Osteocyte (in vitro differentiated cells): ENCODE measurements at places on chromosomes 2 and 18.

GRCh38 chr2:41194230-41194629 is 742.3 kb upstream of the SLC8A1 start:
- no peak for DNase-seq

DNA sequence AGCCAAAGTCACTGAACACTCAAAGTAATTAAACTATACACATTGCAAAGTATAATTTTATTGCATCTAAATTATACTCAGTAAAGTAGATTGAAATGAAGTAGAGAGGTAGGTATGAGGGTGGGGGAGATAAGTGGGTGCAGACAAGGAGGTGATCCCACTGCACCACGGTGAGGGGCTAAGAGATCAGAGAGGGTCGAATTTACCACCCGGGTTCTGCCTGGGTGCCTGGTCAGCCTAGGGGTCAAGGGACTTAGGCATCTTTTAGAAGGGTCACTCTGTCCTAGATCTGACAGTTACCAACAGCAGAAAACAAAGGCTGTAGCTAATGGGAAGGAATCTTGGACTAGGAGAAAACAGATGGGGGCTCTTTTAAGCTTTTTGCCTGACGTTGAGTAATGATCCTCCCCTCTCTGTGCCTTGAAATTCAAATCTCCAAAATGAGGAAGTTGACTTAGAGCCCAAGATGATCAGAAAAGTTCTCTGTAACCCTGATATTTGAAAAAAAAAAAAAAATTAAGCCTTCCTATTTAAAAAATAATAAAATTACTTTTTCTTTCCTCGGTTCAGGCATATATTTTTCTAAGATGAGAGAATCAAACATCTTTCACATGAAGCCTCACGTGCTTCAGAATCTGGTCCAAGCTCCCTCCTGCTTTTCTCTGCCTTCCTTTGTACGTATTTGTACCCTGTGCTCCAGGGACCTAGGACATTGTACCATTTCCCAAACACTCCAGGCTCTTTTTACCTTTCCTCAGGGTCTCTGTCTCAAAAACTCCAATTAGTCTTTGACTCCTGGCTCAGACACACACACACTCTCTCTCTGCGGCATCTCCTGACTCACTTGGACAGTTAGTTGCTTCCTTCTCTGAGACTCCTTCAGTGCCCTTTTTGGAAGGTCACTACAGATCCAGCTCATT is 353.9 kb downstream of the CYRIA start:
- no peak for DNase-seq

DNA sequence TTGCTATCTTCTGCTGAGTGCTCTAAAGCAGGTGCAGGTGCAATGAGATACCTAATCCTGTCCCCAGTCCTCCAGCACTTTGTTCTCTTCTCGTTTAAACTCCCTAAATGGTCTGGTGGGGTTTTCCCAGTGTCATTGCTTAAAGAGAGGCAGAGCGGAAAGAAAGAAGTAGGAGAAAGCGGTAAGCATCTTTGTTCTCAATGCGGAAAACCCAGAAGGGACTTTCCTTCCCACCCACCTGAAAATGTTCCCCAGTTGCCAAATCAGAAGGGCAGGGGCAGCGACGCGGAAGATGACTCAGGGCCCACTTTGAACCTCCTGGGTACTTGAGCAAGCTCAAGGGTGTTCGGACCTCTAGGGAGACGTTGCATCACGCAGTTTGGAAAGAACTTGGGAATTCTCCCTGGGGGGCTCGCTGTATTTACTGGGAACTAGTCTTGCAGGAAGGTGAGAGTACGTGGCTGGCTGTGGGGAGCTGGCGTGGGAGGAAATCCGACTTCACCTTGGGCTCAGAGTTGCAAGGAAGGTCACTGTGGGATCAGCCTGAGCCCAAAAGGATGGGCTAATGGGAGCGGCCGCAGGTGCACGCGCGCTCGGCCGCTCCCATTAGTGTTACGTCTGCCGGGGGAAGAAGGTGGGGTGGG is 589 bp upstream of the SGPP2 start:
- no peak for DNase-seq

DNA sequence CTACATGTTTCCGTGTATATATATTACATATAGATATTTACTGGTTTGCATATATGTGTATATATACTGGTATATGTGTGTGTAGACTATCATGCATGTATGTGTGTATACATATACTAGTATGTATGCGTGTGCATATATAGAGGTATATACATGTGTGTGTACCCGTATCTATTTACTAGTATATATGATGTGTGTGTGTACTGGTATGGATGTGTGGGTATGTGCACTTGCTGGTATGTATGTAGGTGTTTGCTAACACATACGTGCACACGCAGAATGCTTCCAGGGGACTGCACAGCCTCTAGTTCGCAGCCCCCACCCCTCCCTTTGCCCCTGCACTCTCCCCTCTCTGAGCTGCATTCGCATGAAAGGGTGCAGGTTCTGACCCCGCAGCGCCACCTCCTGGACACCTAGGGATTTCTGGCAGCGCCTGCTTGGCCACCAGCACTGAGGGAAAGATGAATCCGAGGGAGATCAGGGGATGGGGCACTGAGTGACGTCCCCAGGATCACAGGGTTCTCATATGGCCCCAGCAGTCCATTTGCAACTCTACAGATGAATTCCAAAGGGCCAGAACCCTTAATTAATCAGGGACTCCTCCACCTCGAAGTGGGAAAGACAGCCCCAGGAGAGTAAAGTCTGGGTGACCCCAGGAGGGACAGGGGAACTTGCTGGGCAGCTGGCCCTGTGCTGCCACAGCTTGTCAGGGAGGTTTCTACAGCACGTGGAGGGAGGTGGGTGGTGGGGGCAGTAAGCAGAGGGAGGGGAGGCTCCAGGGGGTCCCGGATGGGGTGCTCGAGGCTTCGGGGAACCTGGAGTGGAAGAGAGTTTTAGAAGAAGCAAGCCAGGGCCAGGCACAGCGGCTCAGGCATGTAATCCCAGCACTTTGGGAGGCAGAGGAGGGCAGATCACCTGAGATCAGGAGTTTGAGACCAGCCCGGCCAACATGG is 66.8 kb upstream of the ASAP2 start:
- DNase-seq = peak; percentile 93

- DNase-seq = no peak
These were observed 119.1 kb upstream of the PELI1 start for GRCh38 chr2:64263315-64263714.

- no peak for DNase-seq
These were observed 1023.7 kb downstream of the BCL11A start for GRCh38 chr2:59529726-59530125.

DNA sequence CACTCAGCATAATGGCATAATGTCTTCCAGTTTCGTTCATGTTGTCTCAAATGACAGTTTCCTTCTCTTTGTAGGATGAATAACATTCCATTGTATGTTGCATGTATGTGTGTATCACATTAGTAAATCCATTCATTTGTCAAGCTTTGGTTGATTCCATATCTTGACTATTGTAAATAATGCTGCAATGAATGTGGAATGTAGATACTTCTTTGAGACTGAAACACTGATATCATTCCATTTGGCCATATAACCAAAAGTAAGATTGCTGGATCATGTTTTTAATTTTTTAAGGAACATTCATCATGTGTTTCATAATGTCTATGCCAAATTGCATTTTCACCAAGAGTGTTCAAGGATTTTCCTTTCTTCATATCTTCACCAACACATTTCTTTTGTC is 1711.4 kb upstream of the PIK3C3 start:
- no peak for DNase-seq

DNA sequence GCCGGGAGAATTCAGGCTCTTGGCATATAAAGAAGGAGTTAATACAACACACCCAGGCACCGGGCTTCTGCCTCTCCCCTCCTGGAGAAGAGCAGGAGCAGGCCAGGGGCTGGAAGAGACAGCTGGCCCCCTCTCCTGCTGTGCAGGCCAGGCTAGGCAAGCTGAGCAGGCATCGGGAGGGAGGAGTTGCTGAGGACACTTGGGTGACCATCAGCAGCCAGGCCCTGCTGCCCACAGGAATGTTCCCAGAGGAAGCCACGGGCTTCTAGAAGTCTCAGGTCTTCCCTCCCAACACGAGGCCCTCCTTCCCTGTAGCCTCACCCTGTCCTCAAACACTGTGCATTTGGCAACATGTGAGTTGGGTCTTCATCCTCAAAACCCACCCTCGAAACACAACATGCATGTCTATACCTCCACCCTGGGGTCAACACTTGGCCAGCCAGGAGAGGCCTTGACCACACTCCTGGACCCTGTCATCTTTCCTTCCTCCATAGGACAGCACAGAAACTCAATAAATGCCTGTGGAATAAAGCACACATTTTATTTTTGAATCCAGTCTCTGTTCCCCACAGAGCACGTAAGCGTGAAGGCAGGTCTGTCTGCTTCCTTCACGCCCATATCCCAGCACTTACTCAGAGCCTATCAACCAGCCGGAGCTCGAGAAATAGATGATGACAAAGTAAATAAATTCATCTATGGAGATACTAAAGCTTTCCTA is 433.8 kb upstream of the ID2 start:
- DNase-seq = peak; percentile 67

GRCh38 chr2:144493027-144493809 is 26.7 kb downstream of the ZEB2 start:
- DNase-seq = no peak

DNA sequence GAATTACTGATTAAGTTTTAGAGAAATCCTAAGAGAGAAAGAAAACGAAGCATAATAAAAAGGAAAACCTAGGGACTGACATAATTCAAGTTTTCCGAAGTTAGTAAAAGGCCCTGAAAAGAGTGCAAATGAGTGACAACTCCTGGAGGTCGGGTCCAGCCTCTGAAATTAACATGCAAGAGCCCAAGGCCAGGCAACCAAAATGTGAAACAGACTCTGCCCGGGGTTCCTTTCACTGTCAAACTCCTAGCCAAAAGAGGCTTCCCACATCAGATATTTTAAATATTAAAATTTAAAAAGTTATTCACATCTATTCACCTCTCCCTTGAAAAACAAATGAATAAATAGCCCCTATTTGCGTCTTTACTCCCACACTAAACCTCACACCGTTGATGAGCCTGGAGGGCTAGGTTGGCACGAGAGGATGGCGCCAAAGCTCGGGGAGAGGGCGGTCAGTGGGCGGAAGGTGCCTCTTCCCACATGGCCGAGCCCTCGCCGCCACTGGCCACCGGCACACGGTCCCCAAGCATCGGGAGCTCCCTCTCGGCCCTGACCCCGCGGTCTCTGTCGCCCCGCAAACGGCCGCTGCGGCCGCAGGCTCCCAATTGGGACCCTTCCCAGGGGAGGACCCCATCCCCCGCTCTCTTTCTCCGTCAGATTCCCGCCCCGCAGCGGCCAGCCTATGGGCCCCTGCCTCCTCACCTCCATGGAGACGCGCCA is 630 bp downstream of the PPM1G start:
- no peak for DNase-seq

DNA sequence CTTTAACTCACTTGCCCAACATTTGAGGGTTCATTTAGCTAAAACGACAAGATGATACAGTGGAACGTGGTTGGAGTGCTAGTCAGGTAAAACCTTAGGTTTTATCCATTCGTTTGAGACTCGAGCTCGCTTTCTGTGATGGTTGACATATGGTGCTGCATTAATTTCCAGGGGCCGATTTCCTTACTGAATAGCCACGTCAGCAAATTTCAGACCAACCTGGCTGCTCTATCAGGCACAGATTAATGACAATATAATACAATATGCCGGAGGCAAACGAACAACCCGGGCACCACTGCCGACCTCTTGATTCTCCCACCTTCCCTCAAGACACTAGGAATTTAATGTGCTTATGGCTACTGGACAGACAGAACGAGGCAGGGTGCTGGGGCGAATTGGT is 42.0 kb downstream of the NABP1 start:
- DNase-seq = no peak

GRCh38 chr18:76275727-76276313 is 219.2 kb downstream of the ZNF516 start:
- no peak for DNase-seq

- no peak for DNase-seq
These were observed 501.5 kb downstream of the BCL11A start for GRCh38 chr2:60051991-60052390.

- no peak for DNase-seq
These were observed 6.9 kb upstream of the GPR17 start for GRCh38 chr2:127639111-127639474.

DNA sequence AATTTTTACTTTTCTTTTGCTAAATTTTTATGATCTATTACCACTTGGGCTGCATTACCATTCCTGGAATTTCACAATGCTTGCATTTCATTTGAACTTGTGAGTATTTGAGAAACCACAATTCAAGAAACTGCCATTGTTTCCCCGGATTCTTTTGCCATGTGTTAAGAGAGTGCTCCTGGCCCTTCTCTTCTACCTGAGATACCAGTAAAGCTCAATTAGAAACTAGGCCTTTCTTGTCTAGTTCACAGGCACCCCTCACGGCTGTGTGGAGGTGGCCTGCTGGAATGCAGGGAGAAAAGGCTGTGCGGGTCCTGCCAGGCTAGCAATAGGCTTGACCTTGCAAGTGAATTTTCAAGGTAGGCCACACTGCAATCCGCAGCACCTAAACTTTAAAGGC is 40.8 kb downstream of the ZEB2 start:
- DNase-seq = no peak

GRCh38 chr2:30664761-30665358 is 142.4 kb downstream of the CAPN13 start:
- peak; percentile 81 for DNase-seq

GRCh38 chr18:44689736-44690135 is 9.0 kb downstream of the SETBP1 start:
- no peak for DNase-seq

- no peak for DNase-seq
These were observed 82.7 kb downstream of the ZFP36L2 start for GRCh38 chr2:43143756-43144155.

- DNase-seq = no peak
These were observed 296.5 kb upstream of the GYPC start for GRCh38 chr2:126359494-126359893.

DNA sequence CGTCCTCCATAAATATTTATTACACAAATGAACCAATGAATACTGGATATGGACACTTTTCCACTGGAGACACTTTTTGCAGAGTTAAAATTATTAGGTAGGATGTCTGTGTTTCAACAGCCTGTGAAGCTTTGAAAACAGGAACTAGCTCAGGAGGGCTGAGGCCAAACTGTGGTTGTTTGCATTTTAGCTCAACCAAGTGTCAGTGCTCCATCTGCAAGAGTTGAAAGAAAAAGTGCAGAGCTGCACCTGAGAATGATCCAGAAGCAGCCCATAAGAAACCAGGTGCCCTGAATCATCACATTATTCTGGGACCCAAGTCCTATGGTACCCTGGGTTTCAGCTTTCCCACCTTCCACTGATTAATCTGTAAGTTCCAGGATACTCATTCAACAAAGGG is 180.4 kb downstream of the TRIB2 start:
- DNase-seq = no peak
